Tibial nerve (tissue), 4 donors: ENCODE measurements at places on chromosomes 6 and 20.
A peak's percentile ranks its signal among the peaks of the same experiment; 100 is the strongest.

GRCh38 chr6:19410481-19410880, 426.7 kb upstream of the ID4 start:
- no peaks in the 10 kb centered on the region for H3K27me3 ChIP-seq
- no peaks in the 10 kb centered on the region for H3K4me1 ChIP-seq
- H3K36me3 ChIP-seq: no peaks in the 10 kb centered on the region
- no peak for DNase-seq
- H3K27ac ChIP-seq: no peak overlapping the region
- no peak overlapping the region for H3K4me3 ChIP-seq

GRCh38 chr6:127397729-127398630, 54.6 kb upstream of the ECHDC1 start:
- no peak for DNase-seq
- no peaks in the 10 kb centered on the region for H3K36me3 ChIP-seq
- peak overlapping the region; percentile 36 for H3K27ac ChIP-seq
- H3K4me1 ChIP-seq: no peaks in the 10 kb centered on the region

- no peak for DNase-seq
- no peaks in the 10 kb centered on the region for H3K4me1 ChIP-seq
- no peak overlapping the region for H3K27ac ChIP-seq
- no peak overlapping the region for H3K4me3 ChIP-seq
Observed at GRCh38 chr6:151148111-151148510, 91.7 kb upstream of the AKAP12 start.

DNA sequence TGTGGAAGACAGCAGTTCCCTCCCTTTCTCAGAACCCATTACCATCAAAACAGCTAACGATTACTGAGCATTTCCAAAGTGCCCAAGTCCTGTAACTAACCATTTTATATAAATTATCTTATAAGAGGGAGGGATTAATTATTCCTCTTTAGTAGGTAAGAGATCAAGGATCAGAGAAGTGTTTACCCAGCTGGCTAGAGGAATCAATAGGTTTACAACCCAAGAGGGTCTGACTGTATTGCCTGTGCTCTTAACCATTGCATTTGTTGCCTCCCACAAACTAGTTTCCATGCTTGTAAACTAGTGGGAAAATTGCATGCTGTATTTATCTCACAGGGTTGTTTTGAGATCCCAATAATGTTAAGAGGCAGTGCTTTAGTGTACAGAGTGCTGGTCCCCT, 3.7 kb upstream of the DBNDD2 start:
- H3K27me3 ChIP-seq: no peaks in the 10 kb centered on the region
- H3K4me3 ChIP-seq: no peak overlapping the region
- H3K36me3 ChIP-seq: no peaks in the 10 kb centered on the region
- DNase-seq: no peak
- peaks cover 8% of the 10 kb centered on the region for H3K4me1 ChIP-seq
- no peak overlapping the region for H3K27ac ChIP-seq

DNA sequence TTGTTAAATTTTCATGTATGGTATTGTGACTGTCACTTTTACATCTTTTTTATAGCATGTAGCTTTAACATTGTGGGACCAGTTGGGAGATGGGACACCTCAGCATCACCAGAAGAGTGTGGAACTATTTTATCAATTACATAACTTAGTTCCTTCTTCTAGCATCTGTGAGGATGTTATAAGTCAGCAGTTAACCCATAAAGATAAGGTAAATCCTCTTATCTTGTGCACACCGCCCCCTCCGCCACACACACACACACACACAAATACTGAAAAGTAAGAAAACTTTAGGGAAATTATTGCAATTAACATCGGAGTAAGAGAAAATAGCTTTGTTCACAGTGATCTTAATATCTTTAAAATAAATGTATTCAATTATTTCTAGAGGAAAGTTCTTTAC, 60.9 kb downstream of the PGM3 start:
- H3K36me3 ChIP-seq: no peaks in the 10 kb centered on the region
- no peaks in the 10 kb centered on the region for H3K4me1 ChIP-seq
- H3K27ac ChIP-seq: no peak overlapping the region
- H3K27me3 ChIP-seq: no peaks in the 10 kb centered on the region
- H3K4me3 ChIP-seq: no peak overlapping the region

DNA sequence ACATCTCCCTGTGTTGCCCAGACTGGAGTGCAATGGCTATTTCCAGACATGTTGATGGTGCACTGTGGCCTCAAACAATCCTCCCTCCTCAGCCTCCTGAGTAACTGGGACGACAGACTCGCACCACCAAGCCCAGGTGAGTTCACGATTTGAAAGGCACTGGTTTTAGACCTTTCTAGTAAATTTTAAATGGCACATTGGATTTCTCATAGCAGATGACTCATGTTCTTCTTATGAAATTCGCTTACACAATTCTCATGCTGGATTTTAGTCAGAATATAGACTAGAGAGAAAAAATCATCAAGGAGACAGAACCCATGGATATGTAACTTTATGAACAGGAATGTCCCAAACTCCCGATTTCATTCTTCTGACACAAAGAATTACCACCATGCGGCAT, 18.1 kb upstream of the PXDC1 start:
- H3K4me1 ChIP-seq: peaks cover 18% of the 10 kb centered on the region
- H3K4me3 ChIP-seq: no peak overlapping the region
- no peaks in the 10 kb centered on the region for H3K27me3 ChIP-seq
- H3K27ac ChIP-seq: no peak overlapping the region

GRCh38 chr6:159180001-159180400, 10.8 kb downstream of the FNDC1 start:
- DNase-seq: no peak
- no peaks in the 10 kb centered on the region for H3K4me1 ChIP-seq
- no peak overlapping the region for H3K4me3 ChIP-seq
- no peaks in the 10 kb centered on the region for H3K36me3 ChIP-seq
